ENCODE measurements at places on chromosomes 2 and 18. TPM values are rescaled to one million over a fixed set of nuclear protein-coding genes. Genes with fewer than 3 reads are reported as not detected.

- no peak for DNase-seq
Observed at GRCh38 chr2:20304411-20304810, 46.2 kb downstream of the PUM2 start.

DNA sequence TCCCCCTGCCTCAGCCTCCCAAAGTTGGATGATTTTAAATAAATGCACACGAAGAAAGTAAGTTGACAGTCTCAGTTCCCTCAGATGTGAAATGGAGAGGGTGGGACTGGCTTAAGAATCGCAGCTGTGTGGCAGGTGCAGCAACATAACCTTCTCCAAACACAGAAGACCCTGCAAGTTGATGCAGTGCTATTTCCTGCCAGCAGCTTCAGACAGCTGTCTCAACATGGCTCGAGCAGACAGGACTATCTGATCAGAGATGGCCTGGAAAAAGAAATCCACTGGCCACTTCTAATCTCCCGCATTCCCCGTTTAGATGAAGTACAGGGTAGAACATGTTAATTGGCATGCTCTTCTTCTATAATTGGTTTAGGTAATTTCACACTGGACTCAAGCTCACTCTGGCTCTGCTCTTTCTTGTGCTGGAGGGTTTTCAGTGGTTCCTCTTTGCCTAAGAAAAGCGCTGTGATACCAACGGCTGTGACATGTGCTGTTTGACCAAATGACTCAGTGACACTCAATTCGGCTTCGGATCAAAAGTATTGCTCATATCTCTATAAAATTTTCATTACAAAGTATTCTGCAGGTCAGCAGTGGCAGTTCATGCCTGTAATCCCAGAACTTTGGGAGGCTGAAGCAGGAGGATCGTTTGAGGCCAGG, 40.2 kb downstream of the MYOM1 start:
- no peak for DNase-seq

GRCh38 chr2:4066217-4066616, 362.8 kb downstream of the DCDC2C start:
- DNase-seq = no peak

Gene KANSL1L
- total RNA-seq = 54.0 TPM

DNA sequence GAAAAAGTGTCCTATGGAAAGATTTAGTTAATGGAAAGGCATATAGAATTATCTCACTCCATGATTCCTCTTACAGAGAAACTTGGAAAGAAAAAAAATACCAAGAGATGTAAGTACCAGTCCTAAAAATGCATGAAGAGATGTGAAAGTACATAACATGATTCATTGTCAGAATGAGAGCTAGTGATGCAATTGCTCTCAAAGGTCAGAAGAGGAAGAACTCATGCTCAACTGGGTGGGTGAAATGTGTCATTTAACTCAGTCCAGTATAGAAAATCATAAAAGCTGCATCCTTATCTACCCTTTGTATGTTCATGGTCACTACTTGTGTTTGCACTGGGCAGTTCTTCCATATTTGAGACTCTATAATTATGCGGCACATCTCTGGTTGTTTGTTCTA, 300.0 kb upstream of the PIK3C3 start:
- DNase-seq = no peak

- DNase-seq = no peak
Observed at GRCh38 chr2:234981197-234982095, 29.6 kb downstream of the SH3BP4 start.

Gene TMEM178A
- 4.2 TPM for total RNA-seq

DNA sequence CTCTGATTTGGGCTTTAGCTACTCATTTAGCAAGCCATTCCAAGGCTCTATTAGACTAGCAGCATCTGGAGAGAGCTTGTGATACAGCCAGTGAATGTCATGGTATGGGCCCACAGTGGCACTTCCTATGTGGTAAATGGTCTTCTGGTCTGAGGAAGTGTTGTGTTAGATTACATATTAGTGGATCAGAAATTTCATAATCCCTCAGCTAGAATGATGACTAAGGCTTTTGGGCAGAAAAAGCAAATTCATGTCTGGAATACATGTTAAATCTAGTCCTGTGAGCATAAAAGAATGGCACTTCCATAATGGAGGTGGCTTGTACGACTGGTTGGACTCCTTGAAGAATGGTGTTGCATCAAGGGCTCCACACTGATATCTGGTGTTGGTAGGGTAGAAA, 436.8 kb upstream of the CWC22 start:
- DNase-seq = no peak

GRCh38 chr2:102027036-102027980, 35.5 kb downstream of the IL1R2 start:
- DNase-seq = no peak

All from upper lobe of left lung (tissue), 6 donors.